Right renal pelvis (tissue), 4 donors: ENCODE measurements at places on chromosomes 6 and 20. TPM values are rescaled to one million over a fixed set of nuclear protein-coding genes. Genes with fewer than 3 reads are reported as not detected.

The RUNX2 gene
- polyA plus RNA-seq: 2.8 TPM

The ADGRF1 gene
- 40.2 TPM for polyA plus RNA-seq

The C20orf141 gene
- not detected for polyA plus RNA-seq

The ESR1 gene
- 1.2 TPM for polyA plus RNA-seq

The ZDHHC14 gene
- polyA plus RNA-seq: 21.3 TPM

The LY86 gene
- 1.2 TPM for polyA plus RNA-seq

The CRISP3 gene
- polyA plus RNA-seq: 0.24 TPM

The ULBP1 gene
- polyA plus RNA-seq: 2.0 TPM

The BPIFB2 gene
- polyA plus RNA-seq: not detected

The SLC16A10 gene
- 26.0 TPM for polyA plus RNA-seq

The KHDC1L gene
- polyA plus RNA-seq: 0.28 TPM

GRCh38 chr6:37426945-37427510, 6.0 kb upstream of the CMTR1 start:
- DNase-seq: no peak

GRCh38 chr6:168507730-168508129, 66.7 kb downstream of the SMOC2 start:
- no peak for DNase-seq

GRCh38 chr6:30360139-30360538, 15.2 kb downstream of the RPP21 start:
- DNase-seq: no peak

GRCh38 chr6:158170656-158171081, 2.5 kb downstream of the GTF2H5 start:
- no peak for DNase-seq

DNA sequence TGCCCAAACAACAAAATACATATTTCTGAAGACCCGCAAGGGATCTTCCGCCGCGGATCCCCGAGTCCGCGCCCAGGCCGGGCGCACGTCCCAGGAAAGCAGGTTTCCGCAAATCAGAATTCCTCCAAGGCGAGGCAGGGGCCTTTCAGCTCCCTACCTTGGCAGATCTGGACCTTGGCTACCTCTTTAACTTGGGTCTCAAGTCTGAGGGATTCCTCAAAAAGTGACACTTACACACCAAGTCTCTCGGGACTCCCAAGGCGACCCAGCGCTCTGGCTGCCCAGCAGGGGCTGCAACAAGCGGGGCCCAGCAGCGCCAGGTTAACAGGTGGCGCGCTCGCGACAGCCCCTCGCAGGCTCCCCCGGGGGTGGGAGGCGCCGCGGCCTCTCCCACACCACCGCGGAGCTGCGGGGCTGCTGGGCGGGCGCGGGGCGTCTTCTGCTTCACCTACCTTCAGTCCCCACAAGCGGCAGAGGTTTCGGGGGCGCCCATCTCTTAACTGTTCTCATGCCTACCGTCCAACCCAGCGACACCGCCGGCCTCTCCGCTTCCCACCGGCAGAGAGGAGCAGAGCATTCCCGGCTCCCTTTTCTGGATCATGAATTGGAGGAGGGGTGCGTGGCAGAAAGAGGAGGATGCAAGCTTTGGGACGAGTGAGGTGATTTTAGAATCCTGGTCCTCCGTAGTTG, 414 bp downstream of the SIM1 start:
- no peak for DNase-seq

- DNase-seq: no peak
Observed at GRCh38 chr20:64219202-64219601, 36.3 kb upstream of the PCMTD2 start.

GRCh38 chr6:72675396-72675795, 53.5 kb downstream of the KCNQ5 start:
- DNase-seq: no peak

GRCh38 chr6:15510536-15511247, 152.1 kb downstream of the DTNBP1 start:
- no peak for DNase-seq

DNA sequence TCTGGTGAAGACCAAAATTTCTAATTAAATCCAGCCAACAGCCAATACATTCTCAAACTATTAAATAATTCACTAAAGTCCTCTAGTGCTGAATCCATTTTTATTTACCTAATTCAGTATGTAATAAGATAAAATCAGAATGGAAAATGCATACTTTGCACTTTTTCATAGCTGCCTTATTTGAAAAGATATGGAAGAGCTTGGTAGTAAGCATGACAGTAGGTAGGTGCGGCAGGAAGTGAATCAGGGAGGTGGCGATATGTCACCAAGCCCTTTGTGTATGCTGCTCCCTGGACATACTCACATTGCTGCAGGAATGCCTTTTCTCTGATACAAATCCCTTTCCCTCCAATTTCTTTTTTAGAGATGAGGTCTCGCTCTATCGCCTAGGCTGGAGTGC, 10.2 kb upstream of the TGM3 start:
- DNase-seq: no peak

GRCh38 chr20:24986436-24987015, 6.0 kb downstream of the APMAP start:
- no peak for DNase-seq

DNA sequence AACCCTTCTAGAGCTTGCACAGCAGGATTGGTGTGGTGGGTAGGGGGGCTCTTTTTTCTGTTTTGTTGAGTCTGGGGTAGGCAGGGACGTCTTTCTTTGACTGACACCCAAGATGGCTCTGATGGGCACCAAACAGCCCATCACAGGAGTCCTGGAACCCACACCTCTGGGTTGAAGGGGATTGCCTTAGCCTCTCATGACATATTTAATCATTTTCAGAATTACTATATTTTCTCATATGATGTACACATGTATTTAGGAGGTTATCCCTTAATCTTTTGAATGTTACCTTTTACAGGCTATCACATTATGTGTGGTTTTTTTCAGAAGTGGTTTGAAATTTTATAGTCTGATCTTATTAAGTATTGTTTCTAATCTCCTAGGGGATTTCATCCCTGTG, 64.6 kb downstream of the RPP40 start:
- no peak for DNase-seq

GRCh38 chr6:57173056-57173885, 1.1 kb downstream of the BAG2 start:
- DNase-seq: peak; percentile 23

- no peak for DNase-seq
Observed at GRCh38 chr20:1198751-1199150, 4.5 kb upstream of the C20orf202 start.

- no peak for DNase-seq
Observed at GRCh38 chr6:79453558-79454042, 83.6 kb downstream of the LCA5 start.

DNA sequence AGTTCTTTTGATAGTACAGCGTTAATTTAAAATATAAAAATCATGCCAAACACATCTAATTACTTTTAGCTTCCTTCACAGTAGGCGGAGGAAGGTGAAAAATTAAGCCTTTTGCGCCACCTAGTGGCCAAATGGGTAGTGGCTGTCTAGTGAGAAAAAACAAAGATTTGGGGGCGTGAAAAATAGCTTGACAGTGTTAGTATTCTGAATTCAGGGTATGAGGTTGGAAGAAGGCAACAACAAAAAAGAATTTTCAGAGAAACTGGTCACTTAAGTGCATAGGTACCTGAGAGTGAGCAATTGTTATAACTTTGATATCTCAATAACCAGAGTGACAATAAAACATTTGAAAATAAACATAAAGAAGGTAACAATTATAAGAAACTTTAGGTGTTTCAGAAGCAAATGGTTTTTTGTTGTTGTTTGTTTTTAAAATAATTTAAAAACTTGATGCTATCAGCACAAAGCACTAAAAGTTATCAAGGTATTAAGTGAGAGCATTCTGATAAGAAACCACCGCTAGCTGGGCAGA, 14.3 kb downstream of the PSMB9 start:
- no peak for DNase-seq

GRCh38 chr20:15333170-15333569, 995.8 kb upstream of the FLRT3 start:
- no peak for DNase-seq

DNA sequence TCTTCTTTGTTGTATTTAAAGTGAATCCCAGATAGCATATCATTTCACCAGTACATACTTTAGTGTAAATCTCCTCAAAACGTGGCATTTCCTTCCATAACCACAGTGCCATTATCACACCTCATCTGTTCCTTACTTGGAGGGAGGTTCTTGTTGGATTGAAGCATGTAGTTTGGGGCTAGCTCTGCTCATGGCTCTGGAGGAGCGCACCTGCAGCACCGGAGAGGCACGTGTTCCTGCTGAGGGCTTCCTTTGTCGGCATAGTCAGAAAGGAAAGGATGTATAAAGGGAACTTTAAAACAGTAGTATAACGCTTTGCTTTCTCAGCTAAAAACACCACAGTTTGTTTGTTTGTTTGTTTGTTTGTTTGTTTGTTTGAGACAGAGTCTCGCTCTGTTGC, 121.7 kb upstream of the TMEM181 start:
- no peak for DNase-seq

- no peak for DNase-seq
Observed at GRCh38 chr6:27694547-27694874, 217.7 kb downstream of the OR2B2 start.

DNA sequence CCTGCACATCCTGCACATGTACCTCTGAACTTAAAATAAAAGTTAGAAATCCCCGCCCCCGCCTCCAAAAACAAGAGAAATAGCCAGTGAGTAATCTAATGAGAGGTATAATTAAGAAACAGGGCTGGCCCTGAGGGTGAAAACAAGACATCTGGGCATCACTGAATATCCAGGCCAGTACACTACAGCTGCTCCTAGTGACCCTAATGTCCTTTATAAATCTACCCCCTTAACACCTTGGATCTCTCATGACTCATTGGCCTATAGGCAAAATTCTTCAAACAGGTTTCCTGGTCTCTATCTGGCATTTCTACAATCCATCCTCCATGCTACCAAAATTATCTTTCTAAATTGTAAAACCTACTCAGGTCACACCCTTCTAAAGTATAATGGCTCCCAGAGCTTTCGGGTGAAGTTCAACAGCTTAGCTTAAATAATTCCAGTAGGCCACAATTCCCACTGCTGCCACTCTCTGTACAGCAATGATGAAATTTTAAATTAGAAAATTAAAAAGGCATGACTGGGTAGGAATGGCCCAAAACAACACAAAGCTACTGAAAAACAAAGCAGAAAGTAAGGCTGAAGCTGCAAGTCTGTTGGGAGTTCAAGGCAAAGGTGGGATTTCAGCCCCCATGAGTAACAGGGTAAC, 260.9 kb downstream of the GMDS start:
- no peak for DNase-seq

GRCh38 chr20:3680701-3681351, 984 bp downstream of the ADAM33 start:
- no peak for DNase-seq

- peak; percentile 42 for DNase-seq
Observed at GRCh38 chr20:8043687-8044282, 24.2 kb upstream of the TMX4 start.

GRCh38 chr6:168370310-168370991, 50.9 kb upstream of the DACT2 start:
- peak; percentile 49 for DNase-seq

DNA sequence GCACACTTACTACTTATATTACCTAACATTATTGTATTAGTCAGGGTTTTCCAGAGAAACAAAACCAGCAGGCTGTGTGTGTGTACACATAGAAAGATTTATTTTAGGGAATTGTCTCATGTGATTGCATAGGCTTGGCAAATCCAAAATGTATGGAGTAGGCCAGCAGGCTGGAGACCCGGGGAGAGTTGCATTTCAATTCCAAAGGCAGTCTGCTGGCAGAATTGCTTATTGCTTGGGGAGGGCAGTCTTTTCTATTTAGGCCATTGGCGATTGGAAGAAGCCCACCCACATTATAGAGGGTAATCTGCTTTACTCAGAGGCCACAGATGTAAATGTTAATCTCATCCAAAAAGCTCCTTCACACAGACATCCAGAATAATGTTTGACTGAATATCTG, 157.0 kb downstream of the ADGRG6 start:
- DNase-seq: no peak

GRCh38 chr6:170003027-170003426, 251.6 kb downstream of the ERMARD start:
- DNase-seq: no peak

DNA sequence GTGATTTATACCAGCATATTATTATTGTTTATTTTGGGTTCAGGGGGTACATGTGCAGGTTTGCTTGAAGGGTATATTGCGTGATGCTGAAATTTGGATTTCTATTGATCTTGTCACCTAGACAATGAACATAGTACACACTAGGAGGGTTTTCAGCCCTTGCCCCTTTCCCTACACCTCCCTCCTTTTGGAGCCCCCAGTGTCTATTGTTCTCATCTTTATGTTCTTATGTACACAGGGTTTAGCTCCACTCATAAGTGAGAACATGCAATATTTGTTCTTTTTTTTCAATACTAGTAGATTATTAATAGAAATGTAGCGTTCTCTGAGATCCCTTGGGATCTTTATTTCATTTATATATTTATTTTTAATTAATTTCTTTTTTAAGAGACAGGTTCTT, 79.2 kb upstream of the MRAP2 start:
- no peak for DNase-seq
